ENCODE measurements at places on chromosomes 13 and 19. TPM values are rescaled to one million over a fixed set of nuclear protein-coding genes. Genes with fewer than 3 reads are reported as not detected.
A peak's percentile ranks its signal among the peaks of the same experiment; 100 is the strongest.

PLEKHA4 gene
- total RNA-seq = 18.7 TPM

CPB2 gene
- total RNA-seq = not detected

DNA sequence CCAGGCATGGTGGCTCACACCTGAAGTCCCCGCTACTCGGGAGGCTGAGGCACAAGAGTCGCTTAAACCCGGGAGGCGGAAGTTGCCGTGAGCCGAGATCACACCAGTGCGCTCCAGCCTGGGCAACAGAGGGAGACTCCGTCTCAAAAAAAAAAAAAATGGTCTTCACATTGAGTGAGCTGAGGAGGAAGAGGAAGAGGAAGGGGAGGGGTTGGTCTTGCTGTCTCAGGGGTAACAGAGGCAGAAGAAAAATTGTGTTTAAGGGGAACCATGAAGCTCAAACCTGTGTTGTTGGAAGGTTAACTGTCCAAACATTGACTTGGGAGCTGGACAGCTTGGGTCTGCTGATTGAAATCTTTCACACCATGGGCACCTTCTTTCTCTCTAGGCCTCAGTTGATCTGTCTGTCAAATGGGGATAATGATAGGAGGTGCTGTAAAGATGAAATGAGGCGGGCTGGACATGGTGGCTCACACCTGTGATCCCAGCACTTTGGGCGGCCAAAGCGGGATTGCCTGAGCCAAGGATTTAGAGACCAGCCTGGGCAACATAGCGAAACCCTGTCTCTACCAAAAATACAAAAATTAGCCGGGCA is 9.8 kb upstream of the SLC44A2 start:
- H3K4me1 ChIP-seq = peaks cover 13% of the 10 kb centered on the region
- H3K27me3 ChIP-seq = no peaks in the 10 kb centered on the region
- no peak overlapping the region for H3K27ac ChIP-seq
- DNase-seq = no peak
- H3K4me3 ChIP-seq = no peak overlapping the region

DNA sequence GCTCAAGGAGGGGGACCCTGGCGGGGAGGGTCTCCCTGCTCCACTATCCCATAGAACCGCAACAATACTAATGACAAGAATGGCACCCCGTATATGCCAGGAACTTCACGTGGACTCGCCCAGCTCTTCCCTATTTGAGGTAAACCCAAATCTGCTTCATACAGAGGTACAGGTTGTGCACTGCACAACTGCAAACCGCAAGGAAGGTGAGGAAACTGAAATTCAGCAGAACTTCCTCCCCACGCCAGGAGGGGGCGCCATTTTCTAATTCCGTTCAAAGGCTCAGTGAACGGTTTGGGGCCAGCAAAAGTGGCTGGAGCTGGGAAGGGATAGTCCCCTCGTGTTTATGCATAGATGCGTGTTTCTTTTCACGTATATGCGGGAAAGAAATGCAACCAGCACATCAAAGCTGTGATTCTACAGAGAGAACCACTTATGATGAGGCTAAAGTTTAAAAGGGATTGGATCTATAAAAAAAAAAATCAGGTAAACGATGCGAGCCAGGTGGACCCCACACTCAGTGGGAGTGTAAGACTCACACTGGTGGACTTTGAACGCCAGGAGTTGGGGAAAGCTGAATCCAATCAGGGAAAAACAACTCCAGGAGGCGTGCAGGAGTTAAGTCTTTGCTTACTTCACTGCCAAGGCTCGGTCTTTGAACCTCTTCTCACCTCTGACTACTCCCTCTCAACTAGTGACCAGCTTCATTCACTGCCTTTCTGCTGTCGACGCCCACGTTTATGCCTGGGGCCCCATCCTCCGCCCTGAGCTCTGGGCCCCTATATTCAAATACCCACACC is 20.3 kb downstream of the C19orf81 start:
- H3K36me3 ChIP-seq = no peaks in the 10 kb centered on the region
- H3K4me1 ChIP-seq = no peaks in the 10 kb centered on the region
- H3K4me3 ChIP-seq = no peak overlapping the region

DNA sequence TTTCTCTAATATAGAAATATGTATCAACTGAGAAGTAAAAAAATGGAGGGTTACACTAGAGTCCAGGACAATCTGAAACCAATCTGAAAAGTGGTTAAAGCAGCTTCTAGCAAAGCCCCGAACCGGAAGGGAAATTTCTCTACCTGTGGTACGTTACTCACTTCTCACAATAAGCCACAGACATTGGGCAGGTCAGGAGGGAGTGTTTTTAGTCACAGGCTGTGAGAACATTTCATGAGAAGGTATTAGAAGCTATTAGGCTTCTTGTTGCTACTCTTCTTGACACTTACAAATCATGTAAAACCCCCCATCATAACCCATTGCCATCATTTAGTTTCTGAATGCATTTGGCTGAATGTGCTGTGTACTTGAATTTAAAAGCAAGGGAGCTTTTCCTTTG is 120.9 kb downstream of the NUFIP1 start:
- peaks cover 3% of the 10 kb centered on the region for H3K4me1 ChIP-seq
- no peaks in the 10 kb centered on the region for H3K27me3 ChIP-seq
- H3K27ac ChIP-seq = no peak overlapping the region
- DNase-seq = no peak
- H3K36me3 ChIP-seq = no peaks in the 10 kb centered on the region

ATP4B gene
- not detected for total RNA-seq

DNA sequence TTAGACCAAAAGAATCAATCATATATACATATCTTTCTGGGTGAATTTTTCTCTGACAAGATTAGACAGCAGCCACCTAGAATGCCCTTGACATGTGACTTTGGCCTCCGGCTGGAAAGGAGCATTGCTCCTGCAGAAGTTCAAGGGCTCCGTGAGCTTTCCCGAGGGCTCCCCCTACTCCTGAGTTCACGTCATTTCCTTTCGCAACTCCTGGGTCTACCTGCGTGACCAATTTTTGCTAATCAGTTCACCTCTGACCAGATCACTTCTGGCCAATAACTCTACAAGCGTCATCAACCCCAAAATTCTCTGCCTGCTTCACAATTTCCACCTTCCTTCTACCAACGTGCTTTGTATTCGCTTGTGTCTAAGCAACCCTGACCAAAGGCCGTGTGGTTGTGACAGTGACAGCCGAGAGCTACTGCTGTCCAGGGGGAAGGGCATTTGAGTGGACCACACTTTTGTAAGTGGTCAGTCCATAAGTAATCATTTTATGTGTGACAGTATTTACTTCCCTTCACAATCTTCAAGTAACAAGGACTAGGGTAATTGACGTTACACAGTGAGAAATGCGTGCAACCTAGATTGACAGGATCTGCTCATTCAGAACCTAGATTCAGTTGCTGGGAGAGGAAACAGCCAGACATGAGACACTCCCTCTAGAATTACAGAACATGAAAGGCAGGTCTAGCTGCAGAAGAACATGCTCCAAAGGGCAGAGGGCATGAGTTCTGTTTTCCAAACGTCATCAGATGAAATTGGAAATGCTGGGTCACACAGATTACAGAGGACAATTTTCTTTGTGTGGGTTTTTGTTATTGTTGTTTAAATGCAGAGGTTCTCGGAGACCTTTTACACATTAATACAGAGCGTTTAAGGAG is 145.9 kb upstream of the SPACA7 start:
- H3K27ac ChIP-seq = no peak overlapping the region
- H3K36me3 ChIP-seq = no peaks in the 10 kb centered on the region
- peaks cover 28% of the 10 kb centered on the region for H3K27me3 ChIP-seq
- DNase-seq = no peak

FAM98C gene
- total RNA-seq = 9.0 TPM

DNA sequence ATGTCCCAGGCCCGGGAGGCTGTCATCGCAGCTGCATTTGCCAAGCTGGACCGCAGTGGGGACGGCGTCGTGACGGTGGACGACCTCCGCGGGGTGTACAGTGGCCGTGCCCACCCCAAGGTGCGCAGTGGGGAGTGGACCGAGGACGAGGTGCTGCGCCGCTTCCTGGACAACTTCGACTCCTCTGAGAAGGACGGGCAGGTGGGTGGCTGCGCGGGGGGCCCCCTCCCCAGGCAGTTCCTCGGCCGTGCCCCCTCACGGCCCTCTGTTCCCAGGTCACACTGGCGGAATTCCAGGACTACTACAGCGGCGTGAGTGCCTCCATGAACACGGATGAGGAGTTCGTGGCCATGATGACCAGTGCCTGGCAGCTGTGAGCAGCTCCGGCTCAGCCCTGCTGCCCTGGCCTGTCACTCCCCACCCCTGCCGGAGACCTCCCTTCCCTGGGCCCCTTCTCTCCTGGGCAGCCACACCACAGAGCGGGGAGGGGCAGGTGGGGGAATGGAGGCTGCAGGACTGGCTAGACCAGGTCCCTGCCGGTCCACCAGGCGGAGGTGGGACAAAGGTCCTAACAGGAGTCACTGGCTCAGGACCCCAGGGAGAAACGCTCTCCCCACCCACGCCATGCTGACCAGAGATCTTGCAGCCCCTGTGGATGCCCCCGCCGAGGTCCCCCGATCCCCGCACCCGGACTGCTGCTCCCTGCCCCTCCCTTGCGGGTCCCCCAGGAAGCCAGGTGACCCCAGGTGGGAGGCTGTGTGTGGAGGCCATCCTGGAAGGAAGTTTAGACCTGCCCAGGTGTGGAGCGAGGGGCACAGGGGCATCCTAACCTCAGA is 1.1 kb downstream of the CAPS start:
- H3K4me3 ChIP-seq = no peak overlapping the region
- H3K36me3 ChIP-seq = peaks cover 60% of the 10 kb centered on the region
- peaks cover 18% of the 10 kb centered on the region for H3K4me1 ChIP-seq
- no peak overlapping the region for H3K27ac ChIP-seq
- DNase-seq = peak; percentile 53
- no peaks in the 10 kb centered on the region for H3K27me3 ChIP-seq

DNA sequence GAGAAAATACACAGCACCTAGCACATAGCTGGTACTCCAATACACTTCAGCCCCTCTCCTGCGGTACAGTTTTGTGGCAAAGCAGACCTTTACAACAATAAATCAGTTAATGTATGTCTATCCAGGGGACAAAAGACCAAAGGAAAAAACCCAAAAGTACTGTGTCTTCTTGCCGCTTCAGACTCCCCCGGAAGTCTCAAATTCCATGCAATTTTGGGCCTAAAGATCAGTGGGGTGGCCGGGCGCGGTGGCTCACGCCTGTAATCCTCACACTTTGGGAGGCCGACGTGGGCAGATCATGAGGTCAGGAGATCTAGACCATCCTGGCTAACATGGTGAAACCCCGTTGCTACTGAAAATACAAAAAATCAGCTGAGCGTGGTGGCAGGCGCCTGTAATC is 16.2 kb downstream of the CARS2 start:
- DNase-seq = no peak
- no peak overlapping the region for H3K27ac ChIP-seq
- peaks cover 43% of the 10 kb centered on the region for H3K36me3 ChIP-seq
- H3K27me3 ChIP-seq = no peaks in the 10 kb centered on the region
- H3K4me3 ChIP-seq = no peak overlapping the region

CTXN1 gene
- 0.58 TPM for total RNA-seq

FCAR gene
- not detected for total RNA-seq

DNA sequence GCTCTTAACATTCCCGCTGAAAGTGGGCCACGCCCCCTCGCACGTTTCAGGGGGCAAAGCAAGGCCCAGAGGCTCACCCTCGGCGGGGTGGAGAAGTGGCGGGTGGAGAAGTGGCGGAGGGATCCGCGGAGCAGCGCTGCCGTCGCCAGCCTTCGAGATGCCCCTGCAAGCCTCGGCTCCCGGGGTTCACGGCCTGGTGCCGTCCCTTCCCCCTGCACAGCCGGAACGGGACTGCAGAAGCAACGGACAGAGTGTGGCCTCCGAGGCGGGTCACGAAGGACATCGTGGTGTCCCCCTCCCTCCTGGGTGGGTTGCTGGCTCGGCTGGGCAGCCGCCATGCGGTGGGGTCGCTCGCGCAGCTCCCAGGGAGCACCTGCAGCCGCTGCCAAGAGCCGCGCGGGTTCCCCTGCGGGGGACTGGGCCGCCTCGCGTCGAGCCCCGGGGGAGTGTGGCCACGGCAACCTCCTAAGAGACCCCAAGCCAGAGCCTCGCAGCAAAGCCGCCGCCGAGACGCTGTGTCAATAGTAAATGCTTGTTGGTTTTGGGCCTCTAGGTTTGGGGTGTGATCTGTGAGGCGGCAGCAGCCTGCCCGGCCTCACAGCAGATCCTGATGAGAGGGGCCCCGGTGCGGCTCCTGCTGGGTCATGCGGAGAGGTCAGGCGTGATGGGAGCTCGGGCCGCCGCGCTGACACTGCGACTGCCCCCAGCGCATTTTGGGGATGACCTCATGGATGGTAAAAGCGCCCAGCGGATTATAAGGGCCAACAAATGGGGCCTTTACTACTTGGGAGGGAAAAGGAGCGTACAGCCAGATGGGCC is 5.5 kb downstream of the TPGS1 start:
- peaks cover 15% of the 10 kb centered on the region for H3K36me3 ChIP-seq
- no peak overlapping the region for H3K27ac ChIP-seq
- H3K4me1 ChIP-seq = peaks cover 39% of the 10 kb centered on the region
- H3K27me3 ChIP-seq = no peaks in the 10 kb centered on the region
- H3K4me3 ChIP-seq = no peak overlapping the region

DNA sequence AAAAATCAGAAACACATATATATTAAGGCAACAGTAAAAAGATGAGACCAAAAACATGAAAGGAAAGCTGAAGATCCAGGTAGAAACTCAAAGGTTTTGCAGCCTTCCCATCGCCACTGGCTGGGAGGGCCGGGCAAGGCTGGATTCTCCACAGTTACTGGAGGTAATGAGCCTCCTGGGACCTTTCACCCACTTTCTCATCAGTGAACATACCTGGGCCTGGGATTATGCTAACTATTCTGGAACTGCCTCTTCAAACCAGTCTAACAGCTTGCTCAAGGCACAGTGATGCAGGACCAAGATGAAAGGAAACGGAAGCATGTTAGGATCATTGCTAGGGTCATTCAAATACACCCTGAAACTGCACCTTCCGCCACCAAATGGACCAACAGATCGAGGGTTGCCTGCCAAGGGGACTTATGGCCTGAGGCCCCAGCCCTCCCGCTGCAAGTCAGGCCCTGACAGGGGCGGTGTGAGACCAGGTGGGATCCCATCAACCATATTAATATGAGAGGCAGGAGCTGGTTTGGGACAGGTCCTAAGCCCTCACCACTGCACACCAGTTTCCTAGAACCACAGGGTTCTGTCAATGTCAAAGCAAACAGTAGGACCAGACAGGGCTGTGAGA is 28.4 kb upstream of the ATP12A start:
- DNase-seq = no peak
- no peaks in the 10 kb centered on the region for H3K4me1 ChIP-seq
- no peak overlapping the region for H3K27ac ChIP-seq
- H3K27me3 ChIP-seq = no peaks in the 10 kb centered on the region
